ENCODE measurements at places on chromosomes 2 and 18.

- DNase-seq: no peak
These were observed 10.7 kb downstream of the ACP1 start for GRCh38 chr2:275466-275865.

DNA sequence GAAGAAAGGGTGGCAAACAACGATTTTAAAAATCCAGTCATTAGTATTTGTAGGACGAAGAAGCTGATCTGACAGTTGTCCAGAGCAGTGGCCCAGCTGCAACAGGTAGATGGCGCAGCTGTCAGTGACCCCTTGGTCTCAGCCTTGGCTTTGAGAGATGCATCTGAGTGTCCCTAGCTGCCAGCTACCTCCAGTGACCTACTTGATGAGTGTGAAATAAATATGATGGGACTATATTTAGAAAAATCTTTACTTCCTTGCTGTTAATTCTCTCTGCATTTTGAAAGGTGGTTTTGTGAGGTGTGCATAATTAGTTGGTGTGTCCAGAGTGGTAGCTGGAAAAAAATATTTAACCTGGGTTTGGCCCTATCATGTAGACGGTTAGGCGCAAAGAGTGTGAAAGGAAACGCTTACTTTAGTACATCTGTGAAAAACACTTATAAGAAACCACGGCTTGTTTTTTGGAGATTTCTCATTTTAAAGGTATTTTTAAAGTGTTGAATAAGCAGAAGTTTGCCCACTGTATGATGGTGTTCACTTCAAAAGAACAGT is 963 bp downstream of the INPP1 start:
- peak; percentile 36 for DNase-seq

GRCh38 chr2:202001826-202002225 is 31.8 kb upstream of the FZD7 start:
- no peak for DNase-seq

- no peak for DNase-seq
These were observed 89.5 kb downstream of the NBAS start for GRCh38 chr2:15471606-15472005.

- no peak for DNase-seq
These were observed 50.3 kb upstream of the GLI2 start for GRCh38 chr2:120685066-120685973.

DNA sequence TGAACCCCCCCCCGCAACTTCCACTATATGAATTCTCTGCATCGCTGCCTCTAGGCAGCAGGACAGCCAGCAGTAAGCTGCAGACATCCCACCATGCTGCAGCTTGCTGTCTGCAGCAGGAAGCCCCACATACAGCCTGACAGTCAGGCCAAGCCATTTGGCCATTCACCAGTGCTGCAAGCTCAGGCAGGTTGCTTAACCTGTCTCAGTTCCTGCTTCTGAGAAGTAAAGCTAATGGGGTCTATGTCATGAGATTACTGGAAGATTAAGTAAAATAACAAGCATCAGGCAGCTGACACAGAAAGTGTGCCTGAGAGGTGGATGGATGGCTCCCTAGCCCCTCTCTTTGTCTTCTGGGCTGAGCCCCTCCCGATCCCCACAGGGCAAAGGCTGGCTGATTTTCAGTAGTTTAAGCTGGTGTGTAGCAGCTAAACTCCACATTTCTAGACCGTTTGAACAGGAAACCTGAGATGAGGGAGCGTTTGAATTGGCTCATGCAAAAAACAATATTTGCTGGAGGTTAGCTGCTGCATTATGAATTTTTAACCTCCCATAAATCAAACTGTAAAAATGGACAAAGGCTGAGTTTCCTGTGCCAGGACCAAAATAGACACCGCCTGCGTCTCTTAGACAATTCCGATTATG is 193.8 kb upstream of the ARL4C start:
- DNase-seq: no peak

- peak; percentile 42 for DNase-seq
These were observed 203.3 kb downstream of the TCF4 start for GRCh38 chr18:55384551-55385275.

- DNase-seq: no peak
These were observed 419.6 kb upstream of the POU3F3 start for GRCh38 chr2:104434318-104434792.

DNA sequence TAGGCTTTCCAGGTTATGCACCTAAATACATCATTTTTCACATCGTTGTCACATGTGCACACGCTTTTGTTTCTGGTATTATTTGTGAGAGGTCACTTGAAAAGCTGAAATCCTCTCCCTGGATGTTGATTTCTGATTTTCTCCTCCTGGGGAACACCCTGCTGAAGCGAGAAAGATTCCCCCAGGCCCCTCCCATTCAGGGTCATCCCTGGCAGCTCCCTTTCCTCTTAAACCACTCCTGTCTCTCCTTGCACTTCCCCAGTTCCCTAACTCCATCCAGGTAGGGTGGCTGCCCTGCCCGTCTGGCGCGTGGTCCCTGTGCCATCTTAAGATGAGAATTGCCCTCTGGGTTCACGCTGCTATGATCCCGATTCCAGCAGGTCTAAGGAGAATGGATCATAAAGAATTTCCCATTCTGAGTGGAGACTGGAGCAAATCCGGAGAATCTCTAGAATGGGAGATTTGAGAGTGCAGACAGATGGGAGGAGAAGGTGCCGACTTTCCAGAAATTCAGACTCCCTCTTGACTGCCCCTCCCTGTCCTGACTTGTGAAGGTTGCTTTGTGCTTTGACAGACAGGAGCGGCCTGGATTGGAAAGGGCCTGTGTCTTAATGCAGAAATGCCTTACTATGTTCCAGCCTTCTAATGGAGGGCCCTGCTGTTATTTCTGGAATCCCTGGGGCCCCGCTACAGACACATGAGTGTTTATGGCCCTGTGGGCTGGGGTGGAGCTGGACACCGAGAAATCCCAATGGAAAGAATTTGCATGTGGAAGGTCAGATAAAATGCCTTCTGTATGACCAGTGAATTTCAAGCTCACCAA is 1.3 kb upstream of the YWHAQ start:
- no peak for DNase-seq

GRCh38 chr2:119431155-119431975 is at the start of gene TMEM37:
TMEM37 (plus strand) TSS chr2:119431854; CDS start chr2:119431904, 50 bp downstream.
- DNase-seq: no peak

DNA sequence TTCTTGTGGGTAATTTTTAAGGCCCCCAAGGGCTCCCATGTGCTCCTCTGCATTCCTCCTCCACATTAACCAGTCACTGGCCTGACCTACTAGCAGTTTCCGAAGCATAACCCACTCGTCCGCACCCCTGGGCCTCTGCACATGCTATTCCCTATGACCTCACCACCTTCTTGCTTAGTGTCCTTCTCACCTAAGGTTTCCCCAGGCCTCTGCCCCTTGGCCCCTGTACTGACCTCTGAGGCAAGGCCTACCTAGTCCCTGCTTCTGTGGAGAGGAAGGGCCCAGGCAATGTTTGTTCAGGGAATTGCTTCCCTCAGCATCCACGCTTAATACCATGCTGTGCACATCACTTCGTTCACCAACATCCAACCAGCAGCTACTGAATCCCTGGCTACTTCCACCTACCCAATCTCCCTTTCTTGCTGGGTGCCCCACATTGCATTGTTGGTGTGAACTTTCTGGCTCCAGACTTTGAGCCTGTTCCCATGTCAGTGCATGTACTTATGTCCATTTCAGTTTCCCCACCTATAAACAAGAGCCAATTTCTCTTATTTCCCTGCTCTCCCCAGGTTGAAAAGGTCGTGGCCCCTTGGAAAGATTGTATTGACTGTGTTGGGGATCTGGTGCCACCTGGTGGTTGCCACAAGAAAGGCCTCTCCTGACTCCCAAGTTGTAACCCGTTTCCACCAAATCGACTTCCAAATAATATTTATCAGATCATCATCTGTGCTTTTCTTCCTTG is 19.2 kb upstream of the TMEM177 start:
- DNase-seq: peak; percentile 44

DNA sequence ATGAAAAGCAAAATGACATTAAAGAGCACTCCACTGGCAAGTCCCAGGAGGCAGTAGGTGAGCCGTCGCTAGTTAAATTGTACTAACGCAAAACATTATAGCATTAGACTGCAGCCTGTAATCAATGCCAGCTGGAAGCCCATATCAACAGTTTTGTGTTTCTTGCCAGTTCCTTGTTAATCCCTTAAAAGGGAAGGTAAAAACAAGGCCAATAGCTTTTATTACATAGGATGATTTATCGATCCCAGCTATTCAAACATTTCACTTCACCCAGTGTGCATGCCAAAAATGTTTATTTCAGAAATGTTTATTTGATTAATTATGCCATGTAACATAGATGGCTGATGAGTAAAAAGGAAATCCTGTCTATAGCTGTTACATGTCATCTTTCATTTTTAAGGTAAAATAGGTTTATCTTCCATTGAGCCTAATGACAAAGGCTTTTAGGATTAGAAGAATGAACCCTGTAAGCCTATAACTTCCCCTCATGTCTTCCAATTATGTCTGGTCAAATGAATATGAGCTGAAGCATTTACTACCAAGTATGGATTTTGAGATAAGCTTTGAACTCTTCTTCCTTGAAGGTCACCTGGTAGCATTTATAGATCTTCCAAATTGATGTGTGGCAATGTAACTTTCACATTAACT is 591.2 kb downstream of the RNF144A start:
- no peak for DNase-seq

DNA sequence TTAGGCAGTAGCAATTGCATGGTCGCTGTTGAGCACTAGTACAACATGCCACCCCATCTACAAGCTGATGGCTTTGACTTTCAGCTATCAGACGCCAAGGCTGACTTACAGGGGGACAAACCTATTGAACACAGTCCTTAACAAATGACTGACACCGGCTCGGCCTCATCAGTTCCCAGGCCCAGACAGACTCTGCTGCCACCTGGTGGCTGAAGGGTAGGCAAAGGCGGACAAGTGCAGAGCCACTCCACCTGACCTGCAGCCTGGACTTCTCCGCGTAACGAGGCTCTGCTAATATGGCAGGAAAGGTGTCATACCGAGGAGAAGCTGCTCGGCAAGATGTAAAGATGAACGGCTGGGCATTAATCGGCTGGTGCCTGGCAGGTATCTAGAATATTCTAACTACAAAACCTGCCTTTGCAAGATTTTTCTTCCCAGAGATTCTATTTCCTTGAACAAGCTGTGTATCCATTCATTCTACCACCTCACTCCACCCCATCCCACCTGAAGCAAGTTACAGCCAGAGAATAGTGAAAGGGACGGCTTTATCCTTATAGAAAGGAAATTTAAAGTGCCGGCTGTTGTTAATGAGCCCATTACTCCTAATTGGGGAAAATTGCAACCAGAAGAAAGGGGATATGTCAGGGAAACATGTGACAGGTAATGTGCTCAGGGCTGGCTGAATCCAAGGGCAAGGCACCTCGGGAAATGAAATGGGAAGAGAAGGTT is 67.4 kb downstream of the STEAP3 start:
- DNase-seq: peak; percentile 25

DNA sequence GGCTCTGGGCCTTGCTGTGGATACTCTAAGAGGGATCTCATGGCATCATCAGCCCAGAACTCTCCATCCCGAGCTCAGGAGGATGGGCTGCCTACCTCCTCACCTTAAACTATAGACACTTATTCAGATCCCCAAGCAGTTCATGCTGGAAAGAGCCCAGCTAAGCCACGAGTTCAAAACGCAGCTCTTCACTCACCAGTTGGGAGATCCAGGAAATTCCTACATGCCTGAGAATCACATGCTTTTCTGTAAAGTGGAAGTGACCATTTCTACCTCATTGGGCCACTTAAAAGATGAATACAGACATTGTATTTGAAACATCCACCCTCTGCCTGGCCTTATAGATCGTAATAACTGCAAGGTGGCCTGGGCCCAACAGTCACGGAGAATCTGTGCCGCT is 6.6 kb downstream of the ATOH8 start:
- DNase-seq: no peak

DNA sequence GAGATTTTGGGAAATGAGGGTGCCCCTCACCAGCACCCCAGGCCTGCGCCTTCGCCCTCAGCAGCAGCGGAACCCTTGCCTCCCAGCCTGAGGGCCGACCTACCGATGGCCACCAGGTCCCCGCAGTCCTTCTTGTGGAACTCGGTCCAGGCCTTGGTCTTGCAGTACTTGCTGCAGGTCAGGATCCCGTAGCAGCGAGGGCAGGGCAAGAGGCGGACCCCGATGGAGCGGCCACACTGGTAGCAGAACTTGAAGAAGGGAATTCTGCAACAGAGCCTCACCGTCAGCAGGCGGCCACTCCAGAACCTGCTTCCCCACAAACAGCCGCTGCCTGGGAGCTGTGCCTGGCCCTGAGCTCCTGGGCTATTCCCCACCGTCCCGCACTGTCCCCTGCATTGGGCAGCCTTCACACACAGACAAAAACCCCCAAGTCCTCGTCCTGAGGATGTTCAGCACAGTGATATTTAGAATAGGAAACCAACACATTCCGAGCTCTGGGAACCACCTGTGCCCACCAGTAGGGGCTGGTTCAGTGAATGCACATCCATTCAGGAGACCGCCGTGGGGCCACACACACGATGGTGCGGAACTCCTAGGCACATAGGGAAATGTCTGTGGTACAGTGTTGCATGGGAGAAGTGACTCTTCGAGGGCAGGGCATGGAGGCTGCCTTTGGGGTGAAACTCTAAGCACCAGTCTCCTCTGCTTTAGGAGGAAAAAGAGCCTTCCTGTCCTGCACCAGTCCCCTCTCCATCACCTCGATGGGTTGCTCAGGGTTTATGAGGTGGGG is 45.6 kb downstream of the GPC1 start:
- DNase-seq: no peak

DNA sequence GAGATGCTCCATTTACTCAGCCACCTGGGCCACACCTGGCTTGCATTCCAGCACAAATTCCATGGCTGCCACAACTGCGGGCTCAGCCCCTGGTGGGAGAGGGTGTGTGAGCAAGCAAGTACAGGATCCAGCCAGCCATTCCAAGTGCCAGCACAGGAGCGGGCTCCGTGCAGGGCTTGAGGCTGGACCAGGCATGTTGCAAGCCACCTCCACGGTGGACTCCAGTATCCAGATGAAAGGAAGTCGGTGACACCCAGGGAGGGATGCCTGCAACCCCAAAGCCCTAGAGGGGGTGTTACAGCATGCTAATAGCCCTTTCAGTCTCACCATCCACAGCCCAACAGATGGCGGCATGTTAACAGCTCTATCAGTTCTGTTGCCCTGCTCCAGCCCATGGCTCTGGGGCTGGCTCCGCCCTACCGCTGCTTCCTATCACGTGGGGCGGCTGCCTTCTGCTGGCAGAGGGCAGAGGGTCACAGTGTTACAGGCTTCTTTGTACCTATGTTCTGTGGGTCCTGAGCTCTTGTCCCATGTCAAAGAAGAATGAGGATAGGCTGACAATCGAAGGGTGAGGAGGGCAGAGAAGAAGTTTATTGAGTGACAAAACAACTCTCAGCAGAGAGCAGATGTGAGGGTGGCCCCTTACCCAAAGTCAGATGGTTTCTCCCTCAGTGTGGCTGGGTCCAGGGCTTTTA is 11.7 kb upstream of the GORASP2 start:
- DNase-seq: no peak

Data from AML-193 (cell line).